NCI-H69 (cell line): ENCODE measurements at places on chromosomes 1 and 21.

GRCh38 chr1:165527251-165528007 lies 16.4 kb upstream of the LRRC52 start:
- no peak for DNase-seq

DNA sequence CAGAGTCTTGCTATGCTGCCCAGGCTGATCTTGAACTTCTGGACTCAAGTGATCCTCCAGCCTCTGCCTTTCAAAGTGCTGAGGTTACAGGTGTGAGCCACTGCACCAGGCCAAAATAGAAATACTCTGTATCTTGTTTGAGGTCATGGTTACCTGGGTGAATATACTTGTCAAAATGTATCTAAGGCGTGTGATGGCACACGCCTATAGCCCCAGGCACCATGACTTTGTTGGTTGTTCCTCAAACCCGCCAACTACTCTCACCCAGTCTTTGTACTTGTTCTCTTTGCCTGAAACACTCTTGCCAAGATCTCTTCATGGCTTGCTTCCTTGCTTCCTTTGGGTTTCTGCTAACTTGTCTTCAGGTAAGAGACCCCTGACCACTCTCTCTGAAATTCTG lies 38.0 kb upstream of the RGS5 start:
- peak; percentile 11 for DNase-seq

- no peak for DNase-seq
Observed at GRCh38 chr1:101967871-101968270, 28.9 kb downstream of the OLFM3 start.

DNA sequence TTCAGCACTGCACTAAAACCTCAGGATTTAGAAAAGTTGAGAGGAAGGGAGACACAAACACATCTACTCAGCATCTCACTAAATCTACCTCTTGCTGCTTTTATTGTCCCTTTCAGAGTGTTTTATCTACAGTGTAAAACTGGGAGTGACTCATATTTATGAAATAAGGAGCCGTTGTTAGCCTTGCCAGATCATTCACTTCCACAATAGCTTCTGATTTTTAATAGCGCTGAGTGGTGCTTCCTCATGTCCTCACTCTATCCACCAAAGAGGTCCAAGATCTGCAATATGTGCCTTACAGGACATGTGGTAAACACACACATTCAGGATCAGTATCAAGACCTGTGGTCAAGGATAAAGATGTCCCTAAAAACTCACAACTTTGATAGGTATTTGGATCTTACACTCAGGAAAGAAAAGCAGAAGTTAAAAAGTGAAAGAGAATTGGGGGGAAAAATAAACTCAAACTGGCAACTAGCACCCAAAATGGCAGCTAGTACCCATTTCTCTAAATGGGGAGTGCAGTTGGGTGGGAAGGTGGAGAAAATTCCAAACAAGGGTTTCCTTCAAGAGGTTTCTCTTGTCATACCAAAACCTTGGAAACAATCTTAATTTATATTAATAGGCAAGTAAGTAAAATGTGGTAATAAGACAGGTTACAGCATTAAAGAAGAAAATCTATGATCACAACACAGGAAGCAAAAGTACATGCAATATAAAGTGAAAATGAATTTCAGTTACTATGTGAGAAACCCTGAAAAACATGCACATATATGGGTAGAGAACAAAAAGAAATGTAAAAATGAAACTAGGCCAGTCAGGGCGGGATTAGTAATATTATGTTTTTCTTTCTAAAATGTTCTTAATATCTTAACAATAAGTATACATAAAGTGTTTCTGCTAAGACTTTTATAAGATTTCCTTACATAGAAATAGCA lies 15.9 kb downstream of the DUSP10 start:
- DNase-seq = no peak

GRCh38 chr1:230208619-230209261 lies 141.7 kb downstream of the GALNT2 start:
- DNase-seq = no peak

DNA sequence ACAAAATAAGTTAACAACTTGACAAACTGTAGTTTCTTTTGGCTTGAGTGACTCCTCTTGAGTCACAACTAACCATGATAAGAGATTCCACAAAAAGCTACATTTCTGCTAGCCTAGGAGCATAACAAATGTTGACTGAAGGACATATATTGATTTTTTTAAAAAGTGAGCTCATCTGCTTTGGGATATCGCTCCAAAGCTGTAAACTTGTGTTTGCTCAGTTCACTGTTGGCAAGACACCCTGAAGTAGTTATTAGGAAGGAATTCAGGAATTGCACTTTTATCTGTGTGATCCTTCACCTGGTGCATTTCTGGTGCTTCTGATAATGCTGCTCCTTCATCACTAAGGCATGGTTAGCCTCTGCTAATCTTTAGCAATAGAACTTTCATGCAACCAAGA lies 23.7 kb downstream of the RWDD3 start:
- DNase-seq = no peak

- no peak for DNase-seq
Observed at GRCh38 chr1:67434491-67434890, 4.3 kb upstream of the SERBP1 start.

DNA sequence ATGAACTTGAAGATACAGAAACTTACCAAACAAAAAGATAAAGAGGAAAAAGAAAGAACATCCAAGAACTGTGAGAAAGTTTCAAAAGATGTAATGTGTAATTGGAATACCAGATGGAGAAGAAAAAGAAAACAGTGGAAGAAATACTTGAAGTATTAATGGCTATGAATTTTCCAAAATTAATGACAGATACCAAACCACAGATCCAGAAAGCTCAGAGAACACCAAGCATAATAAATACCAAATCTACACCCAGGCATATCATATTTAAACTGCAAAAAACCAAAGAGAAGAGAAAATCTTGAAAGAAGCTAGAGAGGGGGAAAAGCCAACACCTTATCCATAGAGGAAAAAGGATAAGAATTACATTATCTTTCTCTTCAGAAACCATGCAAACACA lies 136.4 kb downstream of the CLIC6 start:
- no peak for DNase-seq

GRCh38 chr1:244674446-244674845 lies 21.5 kb downstream of the DESI2 start:
- DNase-seq = no peak

DNA sequence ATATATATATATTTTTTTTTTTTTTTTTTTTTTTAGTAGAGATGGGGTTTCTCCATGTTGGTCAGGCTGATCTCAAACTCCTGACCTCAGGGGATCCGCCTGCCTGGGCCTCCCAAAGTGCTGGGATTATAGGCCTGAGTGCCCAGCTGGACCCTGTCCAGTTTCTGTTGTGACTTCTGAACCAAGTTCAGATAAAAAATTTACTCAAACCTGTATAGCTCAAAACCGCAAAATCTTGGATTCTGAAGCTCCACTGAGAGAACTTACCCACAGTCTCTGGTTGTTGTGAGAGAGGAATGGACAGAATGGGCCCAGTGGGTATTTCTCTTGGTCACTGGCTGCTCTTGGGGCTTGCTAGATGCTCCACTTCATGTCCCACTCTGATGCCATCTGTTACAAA lies 76.4 kb downstream of the HS2ST1 start:
- DNase-seq = no peak

- peak; percentile 36 for DNase-seq
Observed at GRCh38 chr1:175000697-175001187, 995 bp downstream of the CACYBP start.

DNA sequence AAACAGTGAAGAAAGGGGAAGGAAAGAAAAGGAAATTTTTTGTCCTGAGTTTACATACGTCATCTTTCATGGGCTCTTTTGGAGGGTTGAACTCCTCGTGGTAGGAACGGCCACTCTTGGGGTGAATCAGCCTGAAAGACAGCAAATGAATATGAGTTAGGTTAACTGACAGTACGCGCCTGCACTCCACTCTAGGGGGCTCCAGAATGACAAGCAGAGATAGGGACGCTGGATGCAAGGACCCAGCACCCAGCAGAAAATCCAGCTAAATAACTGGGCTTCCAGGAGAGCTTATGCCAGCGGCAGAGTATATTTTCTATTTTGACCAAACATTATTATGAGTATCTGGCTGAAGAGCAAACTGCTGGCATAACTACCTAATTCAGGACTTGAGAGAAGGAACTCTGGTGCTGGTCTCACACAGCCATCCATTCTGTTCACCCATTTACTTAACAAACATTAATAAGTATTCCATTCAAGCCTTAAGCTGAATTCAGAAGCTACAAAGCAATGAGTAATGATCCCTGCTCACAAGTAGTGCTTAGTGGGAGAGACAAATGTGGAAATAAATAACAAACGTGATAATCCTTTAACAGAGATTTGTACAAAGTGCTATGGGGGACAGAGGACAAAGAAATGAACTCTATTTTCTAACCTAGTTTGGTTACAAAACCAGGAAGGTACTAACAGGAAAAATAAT lies 22.1 kb downstream of the AK2 start:
- no peak for DNase-seq

GRCh38 chr1:209601809-209602657 lies 18.5 kb downstream of the CAMK1G start:
- peak; percentile 40 for DNase-seq
